ENCODE measurements at places on chromosomes 5 and 9. TPM values are rescaled to one million over a fixed set of nuclear protein-coding genes. Genes with fewer than 3 reads are reported as not detected.

Gene SVEP1
- total RNA-seq: not detected

Gene BHMT2
- total RNA-seq: not detected

Gene PCDHGB5
- 0.56 TPM for total RNA-seq

Gene SARDH
- total RNA-seq: 0.60 TPM

Gene ST8SIA4
- total RNA-seq: 65.2 TPM

Gene GARIN3
- total RNA-seq: 0.31 TPM

Gene KIF4B
- 0.05 TPM for total RNA-seq

Gene ARHGEF39
- 8.8 TPM for total RNA-seq

Gene HAPLN1
- total RNA-seq: not detected

Gene SIGMAR1
- 128 TPM for total RNA-seq

Gene SUB1
- 408 TPM for total RNA-seq

Gene ENHO
- not detected for total RNA-seq

Gene EQTN
- not detected for total RNA-seq

Gene BHMT
- total RNA-seq: not detected

Gene SPAG8
- total RNA-seq: 0.66 TPM

Gene IL3
- total RNA-seq: 94.6 TPM

Gene OR13D1
- total RNA-seq: not detected

Gene ZNF608
- not detected for total RNA-seq

Gene PCDHB2
- not detected for total RNA-seq

Gene NR4A3
- 69.5 TPM for total RNA-seq

Gene THBS4
- 1.3 TPM for total RNA-seq

Gene NR2F1-AS1
- total RNA-seq: not detected

Gene C9
- not detected for total RNA-seq

Gene LIX1
- not detected for total RNA-seq

Gene TDRD7
- 4.7 TPM for total RNA-seq

Gene PRDM9
- not detected for total RNA-seq

Gene NMRK1
- 7.1 TPM for total RNA-seq

Gene ANKRD20A1
- total RNA-seq: 1.9 TPM
